NCI-H526 treated with DMSO at 0.1 percent for 48 hours (cell line): ENCODE measurements at places on chromosomes 5 and 9.
A peak's percentile ranks its signal among the peaks of the same experiment; 100 is the strongest.

GRCh38 chr9:19998823-19999455 is 210.1 kb upstream of the SLC24A2 start:
- no peak for DNase-seq

GRCh38 chr5:32342656-32343055 is 29.9 kb upstream of the MTMR12 start:
- no peak for DNase-seq

GRCh38 chr5:56071470-56071869 is 76.7 kb upstream of the IL6ST start:
- no peak for DNase-seq

- no peak for DNase-seq
Observed at GRCh38 chr9:126682113-126682810, 68.5 kb downstream of the LMX1B start.

DNA sequence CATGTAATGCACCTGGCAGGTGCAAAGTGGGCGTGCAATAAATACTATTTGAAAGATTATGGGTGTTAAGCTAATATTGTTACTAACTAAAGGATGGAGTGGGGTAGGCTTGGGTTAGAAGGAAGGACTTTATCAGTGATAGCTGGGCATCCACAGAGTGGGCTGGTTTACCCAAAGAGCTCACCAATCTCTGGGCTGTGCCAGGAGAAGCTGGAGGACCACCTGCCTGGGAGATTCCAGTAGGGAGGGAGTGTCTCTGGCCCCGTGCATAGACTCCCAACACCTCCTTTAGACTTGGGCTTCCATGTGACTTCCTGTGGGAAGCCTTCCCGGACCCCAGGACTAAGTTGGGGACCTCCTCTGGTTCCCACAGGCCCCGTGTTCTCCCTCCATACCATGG is 5.6 kb upstream of the URM1 start:
- DNase-seq = no peak

- no peak for DNase-seq
Observed at GRCh38 chr9:108094676-108094993, 605.1 kb upstream of the KLF4 start.

GRCh38 chr9:93893899-93894690 is 61.1 kb downstream of the BARX1 start:
- no peak for DNase-seq

DNA sequence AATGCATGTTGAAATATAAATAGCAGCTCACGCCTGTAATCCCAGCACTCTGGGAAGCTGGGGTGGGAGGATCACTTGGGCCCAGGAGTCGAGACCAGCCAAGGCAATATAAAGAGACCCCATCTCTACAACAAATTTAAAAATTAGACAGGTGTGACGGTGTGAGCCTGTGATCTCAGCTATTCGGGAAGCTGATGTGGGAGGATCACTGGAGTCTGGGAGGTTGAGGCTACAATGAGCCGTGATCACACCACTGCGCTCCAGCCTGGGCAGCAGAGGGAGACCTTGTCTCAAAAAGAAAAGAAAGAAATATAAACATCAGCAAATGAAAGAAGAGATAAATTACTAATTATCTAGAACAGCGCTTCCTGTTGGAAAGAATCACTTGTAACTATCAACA is 105.0 kb downstream of the MAPKAP1 start:
- DNase-seq = no peak

GRCh38 chr9:21856301-21857094 is 54.1 kb downstream of the MTAP start:
- DNase-seq = no peak

GRCh38 chr5:136084698-136085097 is 47.9 kb upstream of the SMAD5 start:
- DNase-seq = no peak

DNA sequence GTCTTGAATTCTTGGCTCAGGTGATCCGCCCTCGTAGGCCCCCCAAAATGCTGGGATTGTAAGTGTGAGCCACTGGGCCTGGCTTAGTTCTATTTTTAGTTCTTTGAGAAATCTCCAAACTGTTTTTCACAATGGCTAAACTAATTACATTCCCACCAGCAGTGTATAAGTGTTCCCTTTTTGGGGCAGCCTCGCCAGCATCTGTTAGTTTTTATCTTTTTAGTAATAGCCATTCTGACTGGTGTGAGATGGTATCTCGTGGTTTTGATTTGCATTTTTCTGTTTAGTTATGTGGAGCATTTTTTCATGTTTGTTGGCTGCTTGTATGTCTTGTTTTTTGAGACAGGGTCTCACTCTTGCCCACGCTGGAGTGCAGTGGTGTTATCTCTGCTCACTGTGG is 28.2 kb downstream of the CNOT6 start:
- DNase-seq = no peak

- no peak for DNase-seq
Observed at GRCh38 chr5:168736281-168736831, 157.2 kb upstream of the PANK3 start.

DNA sequence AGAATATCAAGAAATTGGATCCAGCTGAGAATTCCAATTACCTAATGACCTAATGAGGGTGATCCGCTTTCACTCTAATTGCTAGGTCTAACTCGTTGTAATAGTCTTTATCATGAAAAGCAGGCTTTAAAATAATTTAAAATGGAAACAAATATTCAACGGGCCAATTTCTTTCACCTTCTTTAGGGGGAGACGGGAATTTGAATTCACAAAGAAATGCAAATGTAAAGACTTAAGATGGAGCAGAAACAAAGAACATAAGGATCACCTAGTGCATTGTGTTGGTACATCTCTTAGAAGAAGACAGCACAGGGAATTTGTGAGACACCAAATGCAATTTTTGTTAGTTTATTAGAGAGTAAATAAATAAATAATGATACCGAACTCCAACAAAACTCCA is 1.5 kb upstream of the KCNN2 start:
- no peak for DNase-seq

DNA sequence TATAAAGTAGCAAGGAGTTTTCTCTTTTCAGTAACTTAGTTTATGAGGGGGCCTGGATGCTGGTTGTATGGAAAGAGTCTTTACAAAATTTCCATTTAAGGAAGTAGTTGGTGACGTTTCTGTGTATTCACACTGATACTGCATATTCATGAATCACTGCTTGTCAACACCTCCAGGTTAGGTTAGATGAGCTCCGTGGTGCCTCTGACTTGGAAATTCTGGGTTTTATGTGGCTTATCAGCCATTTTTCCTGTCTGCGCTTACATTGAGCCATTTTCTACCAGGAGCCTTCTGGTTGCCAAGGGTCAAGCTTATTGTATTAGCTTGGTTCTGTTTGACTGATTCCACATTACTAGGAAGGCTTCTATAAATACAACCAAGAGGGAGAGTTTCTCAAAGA is 128.3 kb downstream of the SLC28A3 start:
- DNase-seq = no peak

DNA sequence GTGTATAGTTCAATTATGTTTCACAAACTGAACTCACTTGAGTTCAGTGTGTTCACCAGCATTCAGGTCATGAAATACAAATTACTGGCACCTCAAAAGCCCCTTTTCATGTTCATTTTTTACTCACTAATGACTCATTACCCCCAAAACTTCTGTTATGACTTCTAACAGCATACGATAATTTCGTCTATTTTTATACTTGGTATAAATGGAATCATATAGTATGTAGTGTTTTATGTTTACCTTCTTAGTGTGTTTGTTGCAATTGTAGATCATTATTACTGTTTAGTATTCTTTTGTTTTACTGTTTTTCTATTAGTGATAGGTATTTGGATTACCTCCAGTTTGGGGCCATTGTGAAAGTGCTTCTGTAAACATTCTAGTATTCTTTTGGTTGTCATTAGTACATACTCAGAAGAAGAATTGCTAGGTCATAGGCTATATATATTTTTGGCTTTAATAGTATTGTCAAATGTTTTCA is 33.4 kb downstream of the DDX4 start:
- no peak for DNase-seq

- DNase-seq = no peak
Observed at GRCh38 chr9:14183001-14183400, 130.9 kb downstream of the NFIB start.

DNA sequence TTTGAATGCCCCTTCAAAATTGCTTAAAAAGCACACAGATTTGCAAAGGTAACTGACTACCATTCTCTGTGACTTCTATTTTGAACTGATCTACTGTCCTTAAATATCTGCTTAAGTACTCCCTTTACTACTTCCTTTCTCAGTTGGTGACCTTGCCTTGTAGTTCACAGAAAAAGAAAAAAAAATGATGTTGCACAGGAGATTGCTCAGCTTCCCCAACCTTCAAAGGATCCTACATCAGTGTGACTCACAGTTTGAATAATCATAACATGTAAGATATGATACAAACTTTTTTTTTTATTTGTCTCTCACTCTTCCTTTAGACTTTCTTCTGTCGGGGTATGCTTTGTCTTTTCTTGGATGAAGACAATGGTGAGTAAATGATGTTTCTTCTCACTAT is 1029.6 kb downstream of the CDH12 start:
- no peak for DNase-seq

GRCh38 chr5:74945561-74946165 is 79.5 kb upstream of the FAM169A start:
- DNase-seq = no peak

DNA sequence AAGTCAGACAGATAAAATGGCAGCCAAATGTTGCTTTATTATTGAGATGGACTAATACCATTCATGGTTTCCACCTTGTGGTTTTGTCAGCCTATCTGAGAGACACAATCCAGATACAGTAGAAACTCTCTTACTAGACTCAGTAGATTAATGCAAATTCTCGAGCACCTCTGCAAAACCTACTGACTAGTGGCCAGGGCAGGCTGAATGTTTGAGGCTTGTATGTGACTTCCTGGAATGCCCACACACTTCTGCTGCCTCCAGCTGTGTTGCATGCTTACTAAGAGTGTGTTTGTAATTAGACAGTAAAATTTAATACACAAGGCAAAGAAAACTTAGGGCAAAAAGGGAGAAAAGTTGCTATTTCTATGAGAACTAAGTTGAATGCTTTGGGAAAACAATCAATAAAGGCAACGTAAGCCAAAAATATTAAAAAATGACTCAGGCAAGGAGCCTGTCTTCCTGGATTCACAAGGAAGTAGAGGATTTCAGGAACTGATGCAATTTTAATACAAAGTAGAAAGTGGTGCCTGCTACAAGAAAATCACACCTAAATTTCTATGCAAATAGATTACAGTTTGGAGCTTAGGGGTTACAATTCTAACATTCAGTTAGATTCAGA is 30.2 kb upstream of the CCNG1 start:
- no peak for DNase-seq

DNA sequence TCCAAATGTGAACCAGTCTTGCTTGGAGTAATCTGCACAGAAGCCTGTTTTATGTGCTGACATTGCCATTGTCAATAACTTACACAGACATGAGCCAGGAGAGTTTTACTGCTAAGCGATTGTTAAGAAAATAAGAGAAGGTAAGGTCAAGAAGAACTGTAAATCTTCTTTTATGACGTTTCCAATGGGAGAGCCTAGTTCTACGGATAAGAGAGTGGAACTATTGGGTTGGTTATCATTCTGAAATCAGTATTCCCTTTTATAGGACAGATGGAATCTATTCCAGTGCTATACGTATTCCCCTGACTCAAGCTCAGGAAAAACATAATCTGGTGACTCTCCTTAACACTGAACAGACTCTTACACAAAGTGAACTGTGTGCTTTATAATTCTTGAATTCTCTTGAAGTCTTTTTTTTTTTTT is 137.9 kb upstream of the OTULINL start:
- no peak for DNase-seq

DNA sequence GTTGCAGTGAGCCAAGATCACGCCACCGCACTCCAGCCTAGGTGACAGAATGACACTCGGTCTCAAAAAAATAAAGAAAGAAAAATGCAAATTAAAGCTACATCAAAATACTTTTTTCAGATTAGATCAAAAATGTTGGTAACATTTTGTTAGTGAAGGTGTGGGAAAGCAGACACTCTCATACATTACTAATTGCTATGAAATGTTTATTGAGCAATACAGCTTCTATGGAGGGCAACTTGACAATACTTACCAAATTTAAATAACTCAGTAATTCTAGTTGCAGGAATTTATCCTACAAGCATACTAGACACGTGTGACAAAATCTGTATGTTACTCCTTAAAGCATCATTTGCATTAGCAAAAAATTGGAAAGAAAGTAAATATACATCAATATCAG is 4.1 kb downstream of the TRIM23 start:
- DNase-seq = no peak

- DNase-seq = peak; percentile 2
Observed at GRCh38 chr5:96157841-96158291, 196.2 kb upstream of the ELL2 start.

- no peak for DNase-seq
Observed at GRCh38 chr5:83149671-83150070, 72.3 kb downstream of the XRCC4 start.

DNA sequence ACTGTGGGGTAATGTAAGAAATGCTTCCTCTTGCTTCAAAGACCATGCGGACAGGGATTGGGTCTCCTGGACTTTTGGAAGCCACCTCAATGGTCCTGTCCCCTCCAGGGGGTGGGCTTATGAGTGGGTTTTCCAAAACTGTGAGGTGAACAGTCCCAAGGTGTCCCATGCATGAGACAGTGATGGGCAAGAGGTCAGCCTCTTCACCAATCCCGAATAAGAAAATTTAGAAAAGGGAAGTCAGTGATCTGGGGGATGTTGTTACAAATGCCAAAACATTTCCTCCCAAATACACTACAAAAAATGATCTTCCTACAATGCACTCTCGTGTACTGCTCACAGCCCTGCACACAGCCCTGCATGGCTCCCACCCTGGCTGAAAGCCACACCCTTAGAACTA is 215.7 kb upstream of the TBC1D2 start:
- DNase-seq = no peak

- no peak for DNase-seq
Observed at GRCh38 chr9:35705372-35705771, 15.6 kb upstream of the TPM2 start.

- no peak for DNase-seq
Observed at GRCh38 chr9:76379494-76379893, 14.7 kb downstream of the RFK start.

DNA sequence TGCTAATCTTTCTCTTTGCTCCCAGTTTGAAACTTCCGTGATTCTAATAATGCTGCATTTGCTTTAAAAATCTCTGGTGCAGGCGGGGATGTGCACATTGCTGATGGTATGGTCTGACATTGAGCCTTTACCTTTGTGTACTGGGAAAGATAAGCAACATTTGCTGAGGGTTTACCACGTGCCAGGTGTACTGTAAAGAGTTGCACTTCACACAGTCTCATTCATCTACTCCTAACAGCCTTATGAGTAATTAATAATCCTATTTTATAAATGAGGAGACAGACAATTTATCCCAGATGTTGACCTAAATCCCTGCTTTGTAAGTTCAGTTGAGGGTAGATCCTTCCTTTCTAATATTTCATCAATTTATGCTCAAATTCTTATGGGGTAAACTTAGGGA is 726 bp upstream of the ADGRV1 start:
- DNase-seq = no peak
